Left lung (tissue), 14 donors: ENCODE measurements at places on chromosomes 1 and 21. TPM values are rescaled to one million over a fixed set of nuclear protein-coding genes. Genes with fewer than 3 reads are reported as not detected.

- DNase-seq: no peak
These were observed 8.1 kb upstream of the KTI12 start for GRCh38 chr1:52041551-52042185.

Gene PTPRC
- polyA plus RNA-seq: 7.0 TPM

GRCh38 chr1:177848577-177848976, 121.3 kb downstream of the SEC16B start:
- DNase-seq: no peak

DNA sequence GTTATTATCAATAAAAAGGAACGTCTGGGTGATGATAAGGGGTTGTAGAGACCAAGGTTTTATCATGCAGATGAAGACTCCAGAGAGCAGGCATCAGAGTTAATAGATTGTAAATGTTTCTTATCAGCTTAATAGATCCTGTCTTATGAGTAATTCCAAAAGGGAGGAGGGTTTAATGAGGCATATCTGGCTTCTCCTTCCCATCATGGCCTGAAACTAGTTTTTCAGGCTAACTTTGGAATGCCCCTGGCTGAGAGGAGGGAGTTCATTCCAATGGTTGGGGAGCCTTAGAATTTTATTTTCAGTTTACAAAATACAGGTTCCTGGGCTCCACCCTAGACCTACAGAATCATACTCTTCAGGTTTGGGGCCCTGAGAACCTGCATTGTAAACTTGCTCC, 13.5 kb downstream of the PLA2G2D start:
- no peak for DNase-seq

GRCh38 chr1:30314591-30314990, 408.8 kb downstream of the MATN1 start:
- DNase-seq: no peak
